ENCODE measurements at places on chromosomes 1 and 21.

DNA sequence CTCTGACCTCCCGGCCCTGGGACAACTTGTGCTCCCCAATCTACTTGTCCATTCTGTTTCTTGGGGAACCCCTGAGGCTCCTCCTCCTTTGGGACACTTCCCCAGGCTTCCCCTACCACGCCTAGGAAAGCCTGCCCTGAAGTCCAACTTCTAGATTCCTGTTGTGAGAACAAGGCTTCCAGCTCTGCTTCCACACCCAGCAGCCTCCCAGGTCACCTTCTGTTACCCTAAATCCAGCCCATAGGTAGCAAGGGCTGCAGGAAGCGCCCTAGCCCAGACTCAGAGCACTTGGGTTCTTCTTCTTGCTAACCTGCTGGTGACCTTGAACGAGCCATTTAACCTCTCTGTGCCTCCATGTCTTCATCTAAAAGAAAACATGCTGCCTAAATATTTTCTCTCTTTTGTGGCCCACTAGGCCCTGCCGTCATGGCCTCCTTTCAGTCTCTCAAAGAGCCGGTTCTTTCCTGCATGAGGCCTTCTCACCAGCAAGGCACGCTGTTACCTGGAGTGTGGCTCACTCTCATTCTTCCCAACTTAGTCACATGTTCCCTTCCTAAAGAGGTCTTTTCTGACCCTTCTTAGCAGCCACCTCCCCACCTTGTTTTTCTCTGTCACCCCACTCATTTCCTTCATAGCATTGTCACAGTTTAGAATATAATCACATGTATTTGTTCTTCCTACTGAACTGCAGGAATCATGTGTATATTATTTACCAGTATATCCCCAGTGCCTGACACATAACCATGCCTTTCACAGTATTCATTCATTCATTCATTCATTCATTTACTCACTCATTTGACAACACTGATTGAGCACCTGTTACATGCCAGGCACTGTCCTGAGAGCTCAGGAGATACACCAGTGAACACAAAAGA, 1.4 kb downstream of the CAPN2 start:
- no peak for DNase-seq

GRCh38 chr1:57204942-57205787, 218.7 kb downstream of the DAB1 start:
- no peak for DNase-seq

- no peak for DNase-seq
Measured at GRCh38 chr1:226702318-226702956, 36.6 kb downstream of the ITPKB start.

DNA sequence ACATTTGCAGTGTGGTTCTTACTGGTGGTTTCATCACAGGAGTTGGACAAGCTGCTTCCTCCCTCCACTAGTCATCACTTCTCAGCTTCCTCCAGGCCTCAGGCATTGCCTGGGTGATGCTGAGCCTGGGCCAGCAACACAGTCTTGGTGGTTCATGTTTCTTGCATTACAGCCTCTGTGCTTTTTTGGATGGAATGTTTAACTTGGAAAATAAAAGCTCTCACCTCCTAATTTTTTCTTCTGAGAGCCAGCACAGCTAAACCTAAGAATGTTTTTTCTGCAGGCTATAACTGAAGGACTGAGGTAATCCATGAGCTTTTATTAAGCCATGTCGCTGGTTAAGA, 66.1 kb upstream of the RHOU start:
- DNase-seq, result no peak

DNA sequence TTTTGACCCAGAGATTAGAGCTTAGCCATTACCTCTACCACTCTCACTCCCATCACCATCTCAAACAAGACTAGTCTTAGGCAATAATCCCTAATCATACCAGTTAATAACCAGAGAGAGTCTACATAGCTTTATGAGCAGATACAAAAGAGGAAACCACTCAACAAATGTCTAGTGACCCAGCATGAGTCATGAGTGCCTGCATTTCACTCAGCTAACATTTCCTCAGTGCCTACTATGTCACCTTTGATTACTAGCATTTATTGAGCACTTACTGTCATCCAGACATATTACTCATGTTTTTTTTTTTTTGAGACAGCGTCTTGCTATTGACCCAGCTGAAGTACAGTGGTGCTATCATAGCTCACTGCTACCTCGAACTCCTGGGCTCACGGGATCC, 35.9 kb upstream of the GALNT2 start:
- peak; percentile 7 for DNase-seq

DNA sequence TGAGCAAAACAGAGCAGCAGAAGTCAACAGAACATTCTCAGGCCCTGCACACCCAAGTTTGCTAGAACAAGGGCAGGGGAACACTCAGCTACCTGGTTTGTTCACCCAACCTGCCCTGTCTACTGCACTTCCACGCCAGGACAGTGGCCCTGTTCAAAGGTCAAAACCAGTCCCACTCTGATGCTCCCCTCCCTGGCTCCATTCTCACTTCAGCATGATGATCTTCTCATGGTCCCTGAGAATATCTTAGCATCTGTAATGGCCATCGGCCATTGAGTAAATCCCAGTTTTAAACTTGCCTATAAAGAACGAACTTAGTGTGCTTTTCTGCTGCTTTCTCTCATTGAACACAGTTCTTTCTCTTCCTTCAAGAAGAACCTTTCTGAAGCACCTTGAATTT, 293.6 kb downstream of the SMYD3 start:
- no peak for DNase-seq

- DNase-seq, result no peak
Measured at GRCh38 chr1:34128186-34128889, 36.7 kb downstream of the CSMD2 start.

DNA sequence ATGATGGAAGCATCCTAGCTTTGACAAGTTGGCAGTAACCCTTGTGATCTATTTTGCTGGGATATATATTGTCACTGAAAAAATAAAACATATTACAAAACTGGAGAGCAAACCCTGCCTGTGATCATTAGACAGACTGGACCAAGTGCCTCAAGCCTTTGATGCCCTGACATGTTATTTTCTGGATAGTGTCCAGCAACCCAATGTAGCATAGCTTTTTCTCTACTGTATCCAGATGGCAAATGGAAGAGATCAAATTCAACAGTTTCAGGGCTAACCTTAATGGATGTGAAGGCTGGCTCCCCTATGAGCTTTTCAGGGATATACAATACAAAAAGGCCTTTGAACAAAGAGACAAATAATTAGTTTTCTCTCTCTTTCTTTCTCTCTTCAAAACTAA, 25.1 kb downstream of the WARS2 start:
- DNase-seq, result no peak

- DNase-seq, result no peak
Measured at GRCh38 chr1:5554784-5555183, 437.4 kb downstream of the NPHP4 start.

DNA sequence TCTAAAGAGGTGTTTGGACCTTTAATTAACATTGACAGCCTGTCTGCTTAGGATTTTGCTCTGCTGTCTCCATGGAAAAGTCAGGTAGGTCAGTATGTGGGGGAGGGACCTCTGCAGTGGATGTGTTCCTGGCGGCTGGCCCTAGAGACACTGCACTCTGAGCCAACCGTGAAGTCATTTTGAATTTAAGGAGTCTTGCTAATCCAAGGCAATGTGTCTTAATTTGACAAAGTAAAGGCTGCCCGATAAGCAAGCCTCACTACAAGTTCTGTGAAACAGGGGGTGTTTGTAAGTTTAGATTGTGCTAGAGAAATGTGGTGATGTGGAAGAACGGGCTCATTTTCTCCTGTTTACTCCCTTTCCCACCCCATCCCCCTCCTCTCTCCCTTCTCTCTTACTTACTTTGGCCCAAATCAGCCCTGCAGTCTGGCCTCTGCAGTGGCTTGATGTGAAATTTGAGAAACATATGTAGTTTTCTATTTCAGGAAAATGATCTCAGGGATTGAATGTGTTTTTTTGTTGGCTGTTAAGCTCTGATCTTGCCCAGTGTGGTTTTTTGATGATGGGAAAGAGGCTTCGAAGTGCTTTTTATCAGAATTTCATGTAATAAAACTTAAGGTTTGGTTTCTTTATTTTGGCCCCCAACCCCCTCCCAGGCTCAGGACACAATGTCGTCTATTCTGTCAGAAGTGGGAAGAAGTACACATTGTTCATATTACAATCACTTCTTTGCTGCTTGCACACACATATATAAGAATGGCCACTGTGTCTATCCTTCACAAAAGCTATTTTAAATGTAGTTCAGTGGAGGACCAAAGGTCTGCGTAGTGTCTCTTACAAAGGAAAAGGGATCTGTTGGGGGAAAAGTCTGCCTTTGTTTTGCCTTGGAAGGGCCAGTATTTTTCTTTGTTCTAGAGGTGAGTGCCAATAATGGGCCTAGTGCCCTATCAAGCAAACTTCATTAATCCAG, 96.6 kb downstream of the FGGY start:
- DNase-seq, result no peak

DNA sequence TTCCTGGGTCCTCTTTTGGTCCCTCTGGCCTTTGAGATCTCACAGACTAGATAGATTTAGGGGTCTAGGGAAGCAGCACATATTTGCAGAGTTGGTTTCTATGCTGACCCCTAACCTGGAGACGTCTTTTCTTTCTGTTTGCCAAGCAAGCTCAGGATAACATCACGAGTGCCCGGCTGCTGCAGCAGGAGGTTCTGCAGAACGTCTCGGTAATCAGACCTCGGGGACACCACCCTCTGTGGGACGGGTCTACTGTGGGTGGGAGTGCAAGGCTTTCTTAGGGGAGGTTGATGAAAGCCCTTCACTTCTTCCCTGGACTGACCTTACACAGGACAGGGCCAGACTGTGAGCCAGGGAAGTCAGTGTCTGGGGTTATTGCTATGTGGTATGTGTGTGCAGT, 2.9 kb downstream of the IL24 start:
- DNase-seq, result no peak

DNA sequence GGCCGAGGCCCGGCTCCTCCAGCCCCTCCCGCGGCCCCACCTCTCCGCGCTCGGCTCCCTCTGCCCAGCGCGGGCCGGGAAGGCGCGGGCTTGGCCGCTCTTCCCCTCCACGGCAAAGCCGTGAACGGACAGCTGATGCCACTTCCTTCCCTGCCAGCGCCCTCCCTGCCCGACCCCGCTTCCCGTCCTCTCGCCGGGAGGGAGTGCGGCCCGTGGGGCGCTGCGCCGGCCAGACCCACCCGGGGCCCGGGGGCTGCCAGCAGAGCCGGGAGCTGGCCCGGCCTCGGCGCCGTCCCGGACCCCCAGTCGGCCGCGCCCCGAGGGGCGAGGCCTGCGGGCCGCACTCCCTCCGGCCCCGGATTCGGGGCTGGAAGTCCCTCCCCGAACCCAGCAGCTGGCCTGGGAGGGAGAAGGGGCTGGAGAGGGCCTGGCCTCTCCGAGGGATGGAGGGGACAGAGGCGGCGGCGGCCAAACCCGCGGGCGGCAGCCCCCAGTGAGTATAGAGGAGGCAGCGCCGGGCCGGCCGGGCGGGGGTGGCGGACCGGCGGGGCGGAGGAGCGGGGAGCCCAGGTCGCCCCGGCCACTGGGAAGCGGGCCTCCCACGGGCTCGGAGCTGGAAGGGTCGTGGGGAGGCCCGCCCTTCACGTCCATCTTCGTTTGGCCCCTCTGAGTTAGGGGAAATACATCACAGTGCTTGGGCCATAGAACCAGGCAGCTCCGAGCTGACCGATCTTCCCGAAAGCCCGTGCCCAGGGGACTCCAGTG, at the start of gene KIAA1614:
KIAA1614 (plus strand) TSS at position 97 of the 765 bp plus-strand sequence; CDS start at position 444, 347 bp downstream.
- no peak for DNase-seq

GRCh38 chr21:44998621-44999427, 59.0 kb downstream of the SLX9 start:
- no peak for DNase-seq

DNA sequence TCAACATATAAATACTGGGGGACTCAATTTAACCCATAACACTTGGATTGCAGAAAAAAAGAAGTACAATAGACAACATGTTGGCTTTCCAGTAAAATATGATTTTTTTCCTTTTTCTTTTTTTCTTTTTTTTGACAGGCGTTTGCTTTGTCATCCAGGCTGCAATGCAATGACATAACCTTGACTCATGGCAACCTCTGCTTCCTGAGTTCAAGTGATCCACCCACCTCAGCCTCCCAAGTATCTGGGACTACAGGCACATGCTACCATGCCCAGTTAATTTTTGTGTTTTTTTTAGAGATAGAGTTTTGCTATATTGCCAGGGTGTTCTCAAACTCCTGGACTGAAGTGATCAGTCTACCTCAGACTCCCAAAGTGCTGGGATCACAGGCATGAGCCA, 1512.0 kb upstream of the PRMT6 start:
- no peak for DNase-seq

- DNase-seq, result no peak
Measured at GRCh38 chr1:236623371-236624166, 19.3 kb upstream of the HEATR1 start.

DNA sequence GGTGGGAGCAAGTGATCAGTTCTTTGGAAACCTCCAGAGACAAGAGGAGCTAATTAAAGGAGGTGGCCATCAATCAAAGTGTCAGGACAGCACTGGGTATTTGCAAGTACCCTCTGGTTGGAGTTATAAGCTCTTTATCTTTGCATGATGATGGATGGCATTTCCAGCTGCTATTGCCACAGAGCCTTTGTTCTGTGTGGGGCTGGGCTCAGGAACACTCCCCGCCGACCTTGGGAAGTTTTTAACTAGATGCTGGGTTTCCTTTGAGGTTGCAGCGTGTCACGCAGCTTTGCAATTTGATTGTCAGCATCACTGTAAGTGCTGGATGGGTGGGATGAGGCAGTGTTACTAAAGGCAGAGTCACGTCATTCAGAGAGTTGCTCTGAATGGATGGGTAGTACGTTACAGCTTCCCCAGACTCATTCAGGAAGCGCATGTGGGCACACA, 68.9 kb downstream of the CNIH3 start:
- DNase-seq, result no peak

DNA sequence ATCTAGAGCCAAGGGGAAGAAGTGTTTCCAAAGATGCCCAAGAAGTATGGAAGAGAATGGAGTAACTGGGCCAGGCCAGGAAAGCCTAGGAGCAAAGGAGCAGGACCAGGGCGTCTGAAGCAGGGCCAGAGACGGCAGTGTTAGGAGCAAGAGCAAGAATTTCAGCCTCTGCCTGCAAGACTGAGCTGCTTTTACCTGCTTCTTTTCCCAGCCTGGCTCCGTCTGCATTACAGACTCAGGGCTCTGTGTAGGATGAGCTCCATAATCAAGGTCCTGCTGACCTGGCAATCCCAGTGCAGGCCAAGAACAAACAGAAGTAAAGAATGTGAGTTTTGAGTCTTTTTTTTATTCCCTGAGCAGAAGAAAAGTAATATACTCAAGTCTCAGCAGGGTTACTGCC, 10.1 kb downstream of the FMO1 start:
- no peak for DNase-seq

DNA sequence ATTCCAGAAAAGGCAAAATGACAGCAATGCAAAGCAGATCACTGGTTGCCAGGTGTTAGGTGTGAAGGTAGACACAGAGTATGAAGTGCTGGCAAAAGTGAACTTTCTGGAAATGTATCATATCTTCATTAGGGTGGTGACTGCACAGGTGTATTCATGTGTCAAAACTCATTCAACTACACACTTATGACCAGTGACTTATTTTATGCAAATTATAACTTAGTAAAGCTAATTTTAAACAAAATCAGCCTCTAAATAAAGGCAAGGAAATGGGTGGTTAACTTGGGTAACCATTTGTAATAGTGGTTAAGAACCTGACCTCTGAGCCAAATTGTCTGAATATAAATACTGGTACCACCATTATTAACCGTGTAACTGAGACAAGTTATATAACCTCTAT, 7.4 kb downstream of the COP1 start:
- no peak for DNase-seq

- DNase-seq, result no peak
Measured at GRCh38 chr1:207032528-207033017, at the start of gene C1orf116. Gene C1orf116, minus strand, starts transcription at chr1:207032756. Its CDS starts 5,158 bp downstream, at chr1:207027598.
